ENCODE measurements at places on chromosomes 7 and 10.

DNA sequence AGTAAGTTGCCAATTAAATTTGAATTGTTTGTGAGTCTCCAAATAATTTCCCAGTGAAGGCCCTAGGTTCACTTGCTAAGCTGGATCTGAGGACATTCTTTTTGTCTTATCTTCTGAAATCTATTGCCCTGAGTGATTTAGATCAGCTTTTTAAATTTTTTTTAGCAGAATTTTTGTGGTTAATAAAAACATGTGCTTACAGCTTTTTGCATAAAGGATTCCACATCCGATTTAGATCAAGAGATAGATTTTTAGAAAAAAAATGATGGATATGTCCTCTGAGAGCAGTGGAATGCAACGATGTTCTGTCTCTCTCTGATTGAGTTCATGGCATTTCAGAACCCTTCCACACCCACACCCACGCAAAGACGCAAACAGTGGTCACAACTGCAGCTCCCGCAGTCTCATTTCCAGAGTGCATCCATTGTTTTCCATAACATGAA lies 358.8 kb downstream of the SUGCT start:
- DNase-seq, result no peak

- no peak for DNase-seq
Measured at GRCh38 chr7:66296557-66296956, 91.4 kb downstream of the TPST1 start.

DNA sequence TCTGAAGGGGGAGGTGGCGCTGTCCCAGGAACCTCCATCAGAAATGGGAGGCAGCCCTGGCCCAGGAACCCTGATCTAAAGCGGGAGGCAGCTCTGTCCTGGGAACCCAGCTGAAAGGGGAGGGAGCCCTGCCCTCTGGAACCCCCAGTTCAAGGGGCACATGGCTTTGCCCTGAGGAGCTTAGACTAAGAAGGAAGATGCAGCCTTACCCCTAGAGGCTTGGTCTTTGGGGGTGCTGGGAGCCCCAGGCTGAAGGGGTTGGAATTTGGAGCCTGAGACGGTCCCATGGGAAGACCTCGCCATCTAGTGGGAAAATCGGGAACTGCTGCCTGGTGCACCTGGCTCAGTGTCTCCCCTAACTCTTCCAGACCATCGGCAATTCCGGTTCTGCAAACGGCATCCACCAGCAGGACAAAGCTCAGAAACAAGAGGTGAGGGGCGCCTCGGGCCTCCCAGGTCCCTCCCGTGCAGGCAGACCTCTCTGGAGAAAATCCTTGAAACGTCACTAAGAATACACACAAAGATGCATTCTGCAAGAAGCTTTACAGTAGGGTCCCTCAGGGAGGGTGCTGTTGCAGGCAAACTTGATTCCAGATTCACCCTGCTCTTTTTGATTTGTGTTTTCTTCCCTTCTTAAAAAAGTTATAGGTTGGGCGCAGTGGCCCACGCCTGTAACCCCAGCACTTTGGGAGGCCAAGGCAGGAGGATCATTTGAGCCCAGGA lies 52.4 kb upstream of the GTF2IRD1 start:
- peak; percentile 82 for DNase-seq

DNA sequence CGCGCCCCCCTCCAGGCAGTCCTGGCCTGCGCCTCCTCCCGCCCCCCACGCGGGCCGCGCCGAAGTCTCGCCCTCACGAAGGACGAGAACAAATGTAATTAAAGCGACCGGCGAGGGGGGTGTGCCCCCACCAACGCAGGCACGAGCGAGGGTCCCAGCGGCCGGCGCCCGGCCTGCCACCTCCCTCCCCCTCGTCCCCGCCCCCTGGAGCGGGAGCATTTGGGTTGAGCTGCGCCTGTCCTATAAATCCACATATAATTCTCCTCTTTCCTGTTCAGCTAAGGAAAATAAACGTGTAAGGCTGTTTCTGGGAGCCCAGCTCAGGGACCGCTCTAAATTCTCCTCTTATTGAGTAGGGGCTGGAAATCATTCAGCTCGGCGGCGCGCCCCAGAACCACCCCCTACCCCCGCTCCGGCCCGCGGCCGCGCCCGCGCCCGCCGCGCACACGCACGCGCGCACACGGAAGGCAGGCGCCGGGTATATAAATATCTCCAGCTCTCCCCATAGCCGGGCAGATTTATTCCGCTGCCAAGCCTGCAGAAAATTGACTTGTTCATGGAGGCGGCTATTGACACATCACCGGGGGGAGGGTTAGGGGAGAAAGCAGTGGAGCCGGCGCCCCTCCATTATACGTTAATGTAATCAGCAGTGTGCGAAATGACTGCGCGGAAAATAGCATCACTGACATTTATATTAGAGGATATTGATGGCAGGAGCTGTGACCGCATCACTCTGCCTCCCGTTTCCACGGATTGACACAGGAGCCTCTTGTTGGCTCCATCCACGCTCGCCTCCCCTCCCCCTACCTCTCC lies 61.6 kb upstream of the BTRC start:
- no peak for DNase-seq

DNA sequence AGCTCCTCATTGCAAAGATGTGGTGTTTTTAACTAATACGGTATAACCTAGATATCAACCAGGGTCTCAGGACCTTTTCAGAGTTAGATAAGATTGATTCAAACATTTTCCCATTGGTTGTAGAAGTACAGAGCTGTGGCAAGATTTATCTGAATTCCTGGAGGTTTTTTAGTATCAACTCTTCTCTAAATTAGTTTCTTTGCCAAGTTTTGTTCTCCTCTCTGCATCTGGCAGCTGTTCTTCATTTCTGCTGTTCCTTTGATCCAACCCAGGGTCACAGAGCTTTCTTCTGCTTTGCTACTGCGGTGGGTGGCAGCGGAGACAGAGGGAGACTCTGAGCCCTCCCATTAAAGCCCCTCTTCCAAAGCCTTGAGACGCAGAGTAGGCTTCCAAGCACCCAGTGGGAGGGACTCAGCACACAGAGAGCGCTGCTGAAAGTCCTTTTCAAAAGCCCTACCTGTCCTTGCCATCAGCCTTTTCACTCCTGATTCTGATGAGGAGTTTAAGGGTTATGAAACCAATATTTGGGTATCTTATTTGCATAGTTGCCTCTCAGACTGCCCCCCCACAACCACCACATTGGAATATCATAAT lies 146.3 kb upstream of the EEPD1 start:
- DNase-seq, result no peak

DNA sequence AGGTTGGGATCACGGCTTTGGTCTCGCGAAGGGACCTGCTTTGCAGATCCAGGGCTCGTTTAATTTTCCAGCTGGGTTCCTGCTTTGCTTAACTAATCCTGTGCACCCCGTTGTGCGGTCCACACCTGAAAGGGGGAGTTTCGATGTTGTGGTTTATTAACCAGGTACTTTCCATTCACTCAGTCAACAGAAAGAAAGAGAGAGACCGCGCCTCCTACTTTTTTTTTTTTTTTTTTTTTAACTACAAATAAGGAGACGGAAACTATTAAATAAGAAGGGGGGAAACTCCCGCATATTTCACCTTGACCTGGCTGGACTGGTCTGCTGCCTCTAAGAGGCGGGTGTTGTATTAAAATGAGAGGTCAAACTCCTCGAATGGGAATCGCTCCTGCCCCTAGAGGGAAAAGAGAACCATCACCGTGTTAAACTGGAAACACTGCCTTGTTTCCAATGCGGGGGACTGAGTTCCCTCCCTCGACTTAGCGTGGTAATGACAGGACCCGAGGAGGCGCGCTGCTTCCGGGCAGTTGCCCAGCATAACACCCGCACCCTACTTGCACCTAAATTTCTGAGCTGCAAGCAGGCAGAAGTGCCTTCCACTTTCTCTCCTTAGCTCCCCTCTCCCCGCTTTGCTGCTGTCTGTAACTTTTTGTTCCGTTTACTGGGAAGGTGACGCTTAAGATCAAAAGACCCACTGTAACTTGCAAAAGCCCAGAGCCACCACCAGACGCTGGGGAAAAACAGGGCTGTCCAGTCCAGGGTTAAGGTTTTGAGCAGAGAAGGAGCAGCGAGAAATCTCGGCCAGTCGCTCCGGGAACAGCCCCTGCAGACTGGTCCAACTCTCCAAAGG lies 1.1 kb upstream of the ITGB8 start:
- DNase-seq, result no peak

- no peak for DNase-seq
Measured at GRCh38 chr7:155344270-155344617, 46.6 kb downstream of the INSIG1 start.

- DNase-seq, result no peak
Measured at GRCh38 chr7:52030722-52031121, 714.1 kb upstream of the COBL start.

DNA sequence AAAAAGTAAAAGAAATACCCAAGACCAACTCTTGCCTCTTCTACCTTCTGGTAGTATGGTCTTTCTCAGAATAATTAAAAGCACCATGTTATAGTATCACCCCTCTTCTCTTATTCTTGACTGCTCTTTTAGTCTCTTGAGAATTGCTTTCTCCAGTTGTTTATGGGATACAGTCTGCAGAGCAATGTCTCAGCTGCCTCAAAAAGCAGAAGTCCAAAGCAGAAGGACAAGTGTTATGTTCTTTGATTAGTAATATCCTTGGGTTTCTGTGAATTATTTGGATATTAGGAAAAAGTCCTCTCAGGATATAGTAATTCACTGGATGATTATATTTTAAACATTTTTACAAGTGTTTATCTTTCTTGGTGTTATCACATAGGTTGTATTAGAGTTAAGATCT lies 7.4 kb downstream of the TAS2R41 start:
- DNase-seq, result no peak

GRCh38 chr7:100013328-100013676 lies 2.1 kb upstream of the ZKSCAN1 start:
- DNase-seq, result no peak
